IMR-90 (cell line): ENCODE measurements at places on chromosomes 7 and 10. TPM values are rescaled to one million over a fixed set of nuclear protein-coding genes. Genes with fewer than 3 reads are reported as not detected.

TRA2A gene
- total RNA-seq: 36.4 and 44.3 TPM in 2 replicates

GIGYF1 gene
- total RNA-seq: 3.0 and 3.3 TPM in 2 replicates

BEND7 gene
- total RNA-seq: 2.3 and 3.1 TPM in 2 replicates

GPC2 gene
- 1.4 and 1.8 TPM in 2 replicates for total RNA-seq

GRCh38 chr7:134513169-134513752, 14.1 kb upstream of the AKR1B10 start:
- DNase-seq: peak; percentile 63

GRCh38 chr10:15141136-15142054, 27.1 kb downstream of the NMT2 start:
- DNase-seq: no peak

GRCh38 chr7:5470816-5471215, 47.2 kb upstream of the TNRC18 start:
- peak; percentile 40 for DNase-seq

DNA sequence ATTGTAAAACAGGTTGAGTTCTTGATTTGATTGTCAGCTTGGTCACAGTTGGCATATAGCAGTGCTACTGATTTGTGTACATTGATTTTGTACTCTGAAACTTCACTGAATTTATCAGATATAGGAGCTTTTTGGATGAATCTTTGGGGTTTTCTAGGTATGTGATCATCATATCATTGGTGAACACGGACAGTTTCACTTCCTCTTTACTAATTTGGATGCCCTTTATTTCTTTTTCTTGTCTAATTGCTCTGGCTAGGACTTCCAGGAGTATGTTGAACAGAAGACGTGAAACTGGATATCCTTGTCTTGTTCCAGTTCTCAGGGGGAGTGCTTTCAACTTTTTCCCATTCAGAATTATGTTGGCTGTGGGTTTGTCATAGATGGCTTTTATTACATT, 86.9 kb downstream of the EXOC4 start:
- DNase-seq: no peak

DNA sequence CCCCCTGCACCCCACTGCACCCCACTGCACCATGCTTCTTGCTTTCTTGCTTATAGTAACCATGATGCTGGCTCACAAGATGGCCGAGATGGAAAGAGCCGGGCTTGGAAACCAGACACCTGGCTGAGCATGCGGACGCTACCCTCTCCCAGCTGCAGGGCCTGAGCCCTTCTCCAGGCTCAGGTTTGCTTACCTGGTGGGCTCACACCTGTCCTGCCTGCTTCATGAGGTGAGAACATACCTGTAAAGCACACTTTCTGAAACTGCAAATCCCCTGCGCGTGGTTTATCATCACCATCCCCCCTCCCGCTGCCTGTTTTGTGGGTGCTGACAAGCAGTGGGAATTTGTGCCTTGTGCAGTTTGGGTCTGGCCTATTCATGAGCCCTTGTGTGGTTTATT, 302.7 kb downstream of the GLRX3 start:
- no peak for DNase-seq

GRCh38 chr10:118842843-118843624, 88.3 kb upstream of the CACUL1 start:
- no peak for DNase-seq
